ELF-1 (cell line): ENCODE measurements at places on chromosomes 2 and 18.

DNA sequence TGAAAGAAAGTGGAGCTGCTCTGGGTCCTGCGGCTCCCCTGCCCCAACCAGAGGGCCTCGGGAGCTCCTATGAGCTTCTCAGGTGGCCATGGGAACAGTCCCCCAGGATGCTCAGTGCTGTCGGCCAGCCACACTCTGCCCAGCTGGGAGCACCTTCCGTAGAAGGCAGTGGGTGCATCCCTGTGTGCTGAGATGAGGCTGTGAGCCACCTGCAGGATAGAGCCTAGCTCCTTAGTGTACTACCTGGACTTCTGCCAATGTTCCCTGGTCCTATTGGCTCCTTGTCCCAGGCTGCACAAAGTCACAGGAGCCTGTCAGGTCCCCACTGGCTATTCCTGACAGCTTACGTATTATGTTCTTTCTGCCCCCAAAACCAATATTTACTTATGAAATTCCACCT, 16.1 kb downstream of the PRELID3A start:
- no peak for DNase-seq

DNA sequence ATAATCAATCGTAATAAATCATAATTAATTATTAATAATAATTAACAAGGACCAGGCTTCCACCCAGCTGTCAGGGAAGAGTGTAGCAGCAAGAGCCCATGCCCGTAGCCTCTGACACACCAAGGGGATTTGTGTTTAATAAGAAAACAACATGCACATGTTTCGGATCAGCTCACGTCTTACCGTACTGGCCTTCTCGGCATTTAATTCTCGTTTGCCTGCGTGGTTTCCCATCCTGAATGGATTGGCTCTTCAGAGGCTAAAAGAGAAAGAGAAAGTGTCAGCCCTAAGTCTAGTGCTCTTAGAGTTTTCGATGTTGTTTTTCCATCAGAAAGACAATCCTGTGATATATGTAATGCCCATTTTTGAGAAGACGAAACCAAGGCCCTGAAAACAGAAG, 27.6 kb downstream of the MBP start:
- no peak for DNase-seq

- DNase-seq: no peak
These were observed 484.8 kb upstream of the UBE2E3 start for GRCh38 chr2:180495606-180496005.

DNA sequence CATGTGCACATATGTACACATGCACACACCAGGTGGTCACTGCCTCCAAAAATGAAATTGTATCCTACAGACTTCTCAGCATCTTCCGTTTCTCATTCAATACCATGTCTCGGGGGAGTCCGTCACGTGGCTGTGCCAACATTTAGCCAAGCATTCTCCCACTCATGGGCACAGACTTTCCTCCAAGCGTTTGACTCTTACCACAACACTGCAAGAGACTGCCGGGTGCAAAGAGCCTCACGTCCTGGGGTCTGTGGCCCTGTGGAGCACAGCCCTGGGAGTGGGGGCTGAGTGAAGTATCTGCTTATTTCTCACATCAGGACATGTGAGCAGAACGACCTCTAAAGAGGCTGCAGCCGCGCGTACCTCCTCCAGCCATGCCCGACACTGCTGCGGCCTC, 28.0 kb downstream of the HDAC4 start:
- DNase-seq: no peak

DNA sequence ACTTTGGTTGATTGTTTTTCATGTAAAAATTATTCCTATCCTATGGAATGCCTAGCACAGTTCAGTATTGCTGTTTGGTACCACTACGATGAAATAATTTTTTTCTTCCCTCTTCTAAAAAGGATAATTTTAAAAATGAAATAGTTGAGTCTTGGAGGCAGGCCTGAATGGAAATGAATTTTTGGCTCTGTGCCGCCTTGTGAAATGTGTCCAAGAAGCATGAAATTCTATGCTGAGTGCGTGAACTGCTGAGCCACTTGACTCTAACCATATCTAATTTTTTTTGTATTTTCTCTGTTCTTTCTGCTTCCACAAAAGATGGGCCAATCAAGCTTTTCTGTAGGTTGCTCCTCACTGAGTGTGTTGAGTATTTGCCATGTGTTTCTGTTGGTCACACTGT, 95.0 kb downstream of the PRPF40A start:
- DNase-seq: no peak

DNA sequence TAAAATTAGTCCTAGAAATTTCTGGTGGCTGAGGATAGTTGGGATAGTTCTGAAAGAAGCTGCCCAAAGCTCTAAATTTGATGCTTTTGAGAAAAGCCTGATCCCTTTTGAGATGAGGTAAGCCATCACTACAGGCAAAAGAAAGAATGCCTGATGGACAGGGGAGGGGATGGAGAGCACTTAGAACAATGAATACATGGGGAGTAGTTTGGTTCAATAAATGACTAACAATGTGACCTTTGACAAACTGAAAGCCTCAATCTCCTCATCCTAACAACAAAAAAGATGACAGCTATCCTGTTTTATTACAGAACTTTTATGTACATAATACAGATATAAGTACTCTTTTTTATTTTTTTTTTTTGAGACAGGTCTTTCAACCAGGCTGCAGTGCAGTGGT, 42.7 kb downstream of the GFPT1 start:
- DNase-seq: no peak

DNA sequence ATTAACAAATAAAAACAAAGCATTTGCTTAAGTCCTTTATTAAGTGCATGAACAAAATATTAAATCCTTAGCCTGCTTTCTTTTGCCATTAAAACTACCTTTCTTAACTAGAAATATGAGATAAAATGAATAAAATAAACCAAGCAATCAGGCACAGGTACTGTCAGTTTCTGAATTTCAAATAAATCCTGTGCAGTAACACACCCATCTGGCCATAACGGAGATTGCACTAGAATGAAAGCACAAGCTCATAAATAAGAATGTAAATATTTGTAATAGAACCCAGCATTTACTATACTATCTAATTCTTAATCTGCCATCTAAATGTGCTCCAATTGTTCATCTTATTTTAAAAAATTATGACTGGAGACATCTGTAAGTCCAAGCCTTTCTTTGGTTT, 31.9 kb downstream of the PRKRA start:
- no peak for DNase-seq

DNA sequence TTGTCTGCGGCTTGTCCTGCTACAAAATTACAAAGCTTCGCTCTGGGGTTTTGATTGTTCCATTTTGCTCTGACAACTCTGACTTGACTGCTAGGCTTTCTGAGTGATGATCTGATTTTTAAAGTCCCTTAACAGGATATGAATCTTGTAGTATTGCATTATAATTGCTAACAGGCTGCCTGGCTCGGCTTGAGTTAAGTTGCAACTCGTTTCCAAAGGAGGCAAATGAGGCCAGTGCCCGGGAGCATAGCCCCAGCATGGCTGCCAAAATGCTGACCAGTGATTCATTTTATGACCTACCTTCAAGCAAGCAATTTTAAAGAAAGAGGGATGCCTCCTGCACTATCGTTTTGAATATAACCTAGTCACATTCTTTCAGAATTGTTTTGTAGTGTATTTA, 135.4 kb downstream of the COL6A3 start:
- DNase-seq: no peak

- DNase-seq: peak; percentile 90
These were observed 11.4 kb downstream of the SNED1 start for GRCh38 chr2:241009601-241010530.

DNA sequence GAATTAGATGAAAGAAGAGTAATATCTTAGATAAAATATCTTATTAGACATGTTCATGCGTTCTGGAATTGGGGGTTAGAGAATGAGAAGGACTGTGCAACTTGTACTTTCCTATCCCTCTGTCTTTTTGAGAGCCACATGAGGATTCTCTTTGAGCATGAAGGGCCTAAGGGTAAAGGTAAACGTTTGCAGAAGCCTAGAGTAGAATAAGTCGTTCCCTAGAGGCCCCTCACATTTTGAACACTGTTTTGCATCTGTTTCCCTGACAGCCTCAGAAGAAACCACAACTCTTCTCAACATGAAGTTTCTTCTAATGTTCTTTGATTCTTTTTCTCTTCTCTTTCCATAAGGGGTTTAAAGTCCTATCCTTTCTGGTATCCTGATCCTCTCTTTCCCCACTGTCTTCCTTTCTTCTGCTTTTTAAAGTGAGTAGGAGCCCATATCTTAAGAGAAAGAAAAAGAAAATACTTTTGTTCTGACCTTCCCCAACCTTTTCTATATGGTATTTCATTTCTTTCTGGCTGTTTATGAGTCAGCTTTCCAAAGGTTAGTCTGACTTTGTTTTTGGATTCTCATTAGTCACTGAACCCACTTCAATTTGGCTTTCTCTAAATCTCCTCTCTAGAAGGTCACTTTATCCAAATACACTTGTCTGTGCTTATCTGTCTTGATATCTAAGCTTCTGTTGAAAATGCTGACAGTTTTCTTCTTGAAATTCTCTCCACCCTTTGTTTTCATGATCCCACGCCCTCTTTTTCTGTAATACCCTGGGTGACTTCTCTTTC, 34.8 kb downstream of the PPP1R1C start:
- DNase-seq: no peak

GRCh38 chr2:171238946-171239345, 78.3 kb upstream of the TLK1 start:
- DNase-seq: no peak

DNA sequence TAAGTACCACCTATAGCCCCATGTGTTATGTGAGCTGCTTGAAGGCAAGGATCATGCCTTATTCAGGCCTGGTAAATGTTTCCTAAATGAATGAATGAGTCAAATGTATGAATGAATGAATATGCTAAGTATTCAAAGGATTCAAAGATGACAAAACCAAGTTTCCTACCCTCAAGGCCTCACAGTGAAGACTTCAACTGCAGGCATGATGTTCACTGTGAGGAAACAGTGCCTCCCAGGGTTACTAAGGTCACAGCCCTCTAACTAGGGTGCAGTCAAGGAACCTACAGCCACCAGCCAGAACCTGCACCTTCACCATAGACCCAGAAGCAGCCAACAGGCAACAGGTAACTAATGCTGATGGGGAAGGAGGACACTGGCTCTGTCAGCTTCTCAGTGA, 69.3 kb downstream of the SUMO1 start:
- DNase-seq: no peak

DNA sequence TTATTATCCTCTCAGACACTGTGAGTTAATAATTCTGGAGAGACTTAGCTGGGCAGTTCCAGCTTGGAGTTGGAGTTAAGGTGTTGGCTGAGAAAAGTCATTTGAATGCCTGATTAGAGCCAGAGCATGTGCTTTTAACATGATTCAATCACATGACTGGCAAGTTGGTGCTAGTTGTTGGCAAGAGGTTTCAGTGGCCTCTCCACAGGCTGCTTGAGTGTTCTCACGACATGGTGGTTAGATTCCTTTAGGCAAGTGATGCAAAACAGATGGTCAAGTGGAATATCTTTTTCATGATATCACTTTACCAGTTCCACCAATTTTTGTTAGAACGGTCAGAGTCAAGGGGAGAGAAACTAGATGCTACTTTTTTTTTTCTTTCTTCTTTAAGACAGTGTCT, 262.7 kb upstream of the FN1 start:
- DNase-seq: no peak

GRCh38 chr2:34670482-34670881, 1071.4 kb upstream of the FAM98A start:
- no peak for DNase-seq

- DNase-seq: peak; percentile 92
These were observed 75.0 kb upstream of the RBM44 start for GRCh38 chr2:237723602-237724001.

DNA sequence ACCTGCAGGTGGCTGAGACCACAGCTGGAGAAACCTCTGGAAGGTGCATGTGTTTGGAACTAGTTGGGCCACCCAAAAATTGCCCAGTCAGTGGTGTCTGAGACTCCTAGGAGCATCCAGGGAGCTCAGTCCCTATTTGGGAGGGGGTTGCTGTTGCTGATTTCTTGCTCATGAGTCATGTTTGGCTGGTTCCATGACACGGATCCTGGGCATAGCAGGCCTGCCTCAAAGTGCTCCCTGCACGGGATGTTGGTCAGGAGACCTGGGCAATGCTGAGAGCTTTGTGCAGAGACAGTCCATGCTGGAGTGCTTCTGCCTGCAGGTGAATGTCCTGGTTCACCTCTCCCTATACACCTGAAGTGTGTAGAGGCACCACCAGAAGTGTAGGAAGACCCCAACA, 194.2 kb downstream of the GLI2 start:
- DNase-seq: no peak

GRCh38 chr18:46213295-46213694, 109.1 kb downstream of the HAUS1 start:
- DNase-seq: no peak

GRCh38 chr18:59877361-59877760, 22.4 kb upstream of the PMAIP1 start:
- DNase-seq: no peak

- no peak for DNase-seq
These were observed 154.7 kb downstream of the SOX11 start for GRCh38 chr2:5846881-5847280.

DNA sequence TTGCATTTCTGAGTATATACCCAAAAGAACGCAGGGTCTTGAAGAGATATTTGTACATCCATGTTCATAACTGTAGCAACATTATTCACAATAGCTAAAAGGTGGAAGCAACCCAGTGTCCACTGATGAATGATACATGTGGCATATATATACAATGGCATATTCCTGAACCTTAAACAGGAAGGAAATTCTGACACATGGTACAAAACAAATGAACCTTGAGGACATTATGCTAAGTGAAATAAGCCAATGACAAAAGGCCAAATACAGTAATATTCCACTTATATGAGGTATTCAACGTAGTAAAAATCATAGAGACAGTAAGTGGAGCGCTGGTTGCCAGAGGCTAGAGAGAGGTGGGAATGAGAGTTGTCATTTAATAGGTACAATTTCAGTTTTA, 8.1 kb downstream of the AAK1 start:
- no peak for DNase-seq

DNA sequence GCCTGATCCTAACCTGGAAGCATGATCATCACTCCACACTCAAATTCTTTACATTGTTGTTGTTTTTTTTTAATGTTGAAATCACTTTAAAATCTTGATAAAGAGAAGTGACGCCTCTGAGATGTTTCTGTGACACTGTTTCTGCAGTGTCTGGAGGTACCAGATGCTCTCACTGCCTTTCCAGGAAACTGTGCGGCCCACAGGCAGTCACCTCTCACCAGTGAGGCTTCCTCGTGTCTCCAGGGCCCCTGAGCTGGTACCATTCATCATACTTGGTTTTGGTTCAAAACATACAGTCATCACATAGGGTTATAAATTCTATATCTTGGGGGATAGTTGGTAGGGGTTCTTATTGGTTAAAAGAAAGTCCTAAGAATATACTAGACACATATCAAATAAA, 10.1 kb upstream of the ID2 start:
- DNase-seq: no peak

DNA sequence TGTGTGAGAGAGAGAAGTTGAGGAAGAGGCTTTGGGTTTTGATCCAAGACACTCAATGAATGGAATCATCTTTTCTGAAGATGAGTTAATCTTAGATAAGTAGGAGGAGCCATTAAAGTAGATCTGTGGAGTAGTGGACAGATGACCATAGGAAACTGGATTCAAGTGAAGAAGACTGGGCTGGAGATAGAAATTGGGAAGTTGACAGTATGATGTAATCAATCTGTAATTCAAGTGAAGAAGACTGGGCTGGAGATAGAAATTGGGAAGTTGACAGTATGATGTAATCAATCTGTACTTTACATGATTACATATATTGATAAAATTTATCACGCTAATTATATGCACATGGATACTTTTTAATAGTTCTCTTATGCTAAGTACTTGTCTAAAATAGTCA, 92.8 kb downstream of the PHLPP1 start:
- DNase-seq: no peak

GRCh38 chr2:234437642-234438304, 59.1 kb downstream of the ARL4C start:
- DNase-seq: no peak
